Fibroblast of skin of left biceps (primary cell): ENCODE measurements at places on chromosomes 7 and 10.

GRCh38 chr10:89959433-89960110, 258.2 kb downstream of the KIF20B start:
- no peak for DNase-seq

GRCh38 chr7:129091484-129092002, 36.6 kb upstream of the TNPO3 start:
- peak; percentile 6 for DNase-seq

- no peak for DNase-seq
These were observed 93.1 kb downstream of the STRA8 start for GRCh38 chr7:135326636-135327280.

- no peak for DNase-seq
These were observed 20.8 kb downstream of the LAMB4 start for GRCh38 chr7:108109221-108109908.

- DNase-seq, result no peak
These were observed 23.7 kb downstream of the PARP12 start for GRCh38 chr7:140039066-140039465.

DNA sequence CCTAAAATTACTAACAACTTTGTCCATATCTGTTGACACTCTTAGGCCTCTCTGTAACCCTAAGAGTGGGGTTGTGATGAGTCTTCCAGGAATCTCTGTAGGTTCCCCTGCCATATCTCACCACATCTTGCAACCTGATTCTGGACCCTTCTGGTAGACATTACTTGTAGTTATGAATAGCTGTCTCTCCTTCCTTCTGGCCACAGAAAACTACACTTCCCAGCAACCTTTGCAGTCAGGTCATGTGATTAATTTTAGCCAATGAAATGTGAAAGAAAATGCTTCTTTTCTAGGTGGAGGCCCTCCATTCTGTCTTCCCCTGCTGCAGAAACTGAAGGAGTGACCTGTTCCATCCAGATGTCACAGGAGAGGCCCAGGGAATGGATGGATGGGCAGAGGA, 147.6 kb upstream of the AOAH start:
- no peak for DNase-seq

GRCh38 chr7:155276800-155277375, 20.8 kb upstream of the INSIG1 start:
- DNase-seq, result no peak

DNA sequence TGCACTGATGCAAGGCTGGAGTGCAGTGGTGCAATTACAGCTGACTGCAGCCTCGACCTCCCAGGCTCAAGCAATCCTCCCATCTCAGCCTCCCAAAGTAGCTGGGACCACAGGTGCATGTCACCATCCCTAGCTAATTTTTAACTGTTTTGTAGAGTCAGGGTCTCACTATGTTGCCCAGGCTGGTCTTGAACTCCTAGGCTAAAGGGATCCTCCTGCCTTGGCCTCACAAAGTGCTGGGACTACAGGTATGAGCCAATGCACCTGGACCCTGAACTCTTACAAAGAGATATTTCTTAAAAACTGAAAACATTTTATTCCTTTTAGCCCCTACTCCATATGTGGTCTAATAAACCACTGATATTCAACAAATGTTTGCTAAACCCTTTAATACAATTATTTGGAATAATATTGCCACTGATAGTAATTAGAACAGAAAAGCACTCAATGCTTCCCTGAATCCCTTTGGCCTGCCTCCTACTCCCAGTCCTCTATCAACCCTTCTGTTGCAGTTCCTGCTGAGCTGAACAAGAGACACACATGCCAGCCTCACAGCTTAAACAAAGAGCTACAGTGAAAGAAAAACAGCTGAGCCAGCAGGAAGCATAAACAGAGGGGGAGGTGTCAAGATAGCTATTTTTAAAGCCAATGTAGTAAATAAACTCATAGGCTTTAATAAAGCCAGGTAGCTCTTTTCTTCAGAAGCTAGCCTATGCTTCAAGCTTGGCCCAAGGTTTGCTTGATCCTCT, 7.0 kb upstream of the GNAI1 start:
- DNase-seq, result no peak

- no peak for DNase-seq
These were observed 187.7 kb upstream of the CNTNAP2 start for GRCh38 chr7:145928937-145929336.

- DNase-seq, result no peak
These were observed 24.5 kb downstream of the CNPY1 start for GRCh38 chr7:155521743-155522398.

DNA sequence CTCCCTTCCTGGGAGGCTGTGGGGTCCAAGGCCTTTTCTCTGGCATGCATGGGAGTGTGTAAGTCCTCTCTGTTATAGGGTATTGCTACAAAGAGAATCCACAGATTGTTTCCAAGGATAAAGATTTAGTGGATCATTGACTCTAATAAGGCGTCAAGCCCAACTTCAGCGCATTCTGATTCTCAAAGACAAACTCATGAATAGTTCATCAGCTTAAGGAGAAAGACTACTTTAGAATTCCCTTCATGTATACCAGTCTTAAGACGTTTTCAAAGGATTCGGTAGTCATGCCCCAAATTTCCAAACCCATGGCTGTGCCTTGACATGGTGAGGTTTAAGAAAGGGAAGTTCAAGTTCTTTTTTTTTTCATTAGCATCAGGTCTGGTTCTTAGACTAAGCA, 46.6 kb upstream of the ABLIM1 start:
- DNase-seq, result no peak

DNA sequence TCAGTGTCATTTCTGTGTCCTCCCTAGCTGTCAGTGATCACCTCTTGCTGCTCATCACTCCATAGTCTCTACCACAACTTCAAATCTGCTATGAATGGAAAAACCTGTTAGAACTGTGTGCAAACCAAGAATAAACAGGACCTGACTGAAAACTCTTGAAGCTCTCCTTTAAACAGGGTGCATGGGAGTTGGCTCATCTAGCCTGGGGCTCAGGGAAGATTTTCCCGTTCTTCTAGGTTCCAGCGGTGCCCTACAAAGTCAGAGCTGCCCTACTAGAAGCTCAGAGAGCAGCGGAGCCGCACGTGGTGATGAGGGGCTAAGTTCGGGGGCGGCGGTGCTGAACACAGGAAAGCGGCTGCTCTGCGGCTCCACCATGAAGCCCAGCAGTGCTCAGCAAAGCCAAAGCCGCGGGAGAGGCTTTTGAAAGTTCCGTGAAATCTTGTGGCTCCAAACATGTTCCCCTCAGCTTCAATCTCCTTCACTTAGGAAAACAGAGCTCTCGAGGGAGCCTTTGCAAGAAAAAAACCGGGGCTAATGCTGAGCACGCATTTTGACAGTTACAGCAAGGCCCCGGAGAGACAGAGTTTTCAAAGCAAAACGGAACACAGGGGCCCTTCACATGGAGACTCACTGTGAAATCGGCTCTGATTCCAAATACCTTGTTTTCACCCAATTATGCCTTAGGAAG, 30.5 kb downstream of the RGS10 start:
- DNase-seq, result no peak

GRCh38 chr7:75629044-75629443, 109.7 kb downstream of the HIP1 start:
- no peak for DNase-seq

DNA sequence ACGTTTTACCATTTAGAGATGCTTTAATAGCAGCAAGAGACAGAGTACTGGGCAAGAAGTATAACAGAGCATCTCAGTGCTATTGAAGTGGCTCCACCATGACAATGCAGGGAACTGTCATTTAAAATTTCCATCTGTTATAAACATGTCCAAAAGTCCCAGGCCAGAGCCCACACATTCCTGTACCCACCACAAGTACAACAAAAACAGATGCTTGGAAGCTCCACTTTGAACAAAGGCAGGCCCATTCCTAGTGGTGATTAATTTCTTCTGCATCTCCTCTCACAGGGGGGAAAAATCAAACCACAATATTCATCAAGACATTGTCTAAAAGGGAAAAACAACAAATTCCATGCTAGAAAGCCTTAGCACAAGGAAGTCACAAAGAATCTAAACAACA, 627.9 kb downstream of the PARD3 start:
- DNase-seq, result peak; percentile 68

DNA sequence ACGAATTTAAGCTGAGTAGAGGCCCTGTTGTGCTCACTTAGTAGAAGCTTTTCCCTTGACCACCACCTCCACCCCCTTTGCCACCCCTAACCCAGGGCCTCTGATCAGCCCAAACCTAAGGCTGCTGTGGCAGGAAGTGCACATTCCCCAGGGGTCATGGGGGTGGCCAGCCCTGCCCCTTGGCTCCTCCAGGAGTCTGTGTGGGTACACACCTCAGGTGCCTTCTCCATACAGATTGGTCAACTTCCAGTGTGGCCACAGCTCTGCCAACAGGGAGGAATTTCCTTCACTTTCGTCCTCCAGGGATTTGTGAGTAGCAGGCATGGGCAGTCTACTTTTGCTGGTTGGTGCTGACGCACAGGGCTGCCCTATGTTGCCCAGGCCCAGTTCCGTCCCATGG, 249.9 kb upstream of the ZNF32 start:
- DNase-seq, result no peak

GRCh38 chr7:126699707-126700106, 553.0 kb downstream of the GRM8 start:
- DNase-seq, result no peak

- DNase-seq, result no peak
These were observed 21.5 kb downstream of the GPRIN2 start for GRCh38 chr10:46534828-46535524.

- DNase-seq, result no peak
These were observed 156.0 kb downstream of the EGFR start for GRCh38 chr7:55174856-55175255.

GRCh38 chr10:29250066-29250465, 38.8 kb upstream of the LYZL1 start:
- no peak for DNase-seq

DNA sequence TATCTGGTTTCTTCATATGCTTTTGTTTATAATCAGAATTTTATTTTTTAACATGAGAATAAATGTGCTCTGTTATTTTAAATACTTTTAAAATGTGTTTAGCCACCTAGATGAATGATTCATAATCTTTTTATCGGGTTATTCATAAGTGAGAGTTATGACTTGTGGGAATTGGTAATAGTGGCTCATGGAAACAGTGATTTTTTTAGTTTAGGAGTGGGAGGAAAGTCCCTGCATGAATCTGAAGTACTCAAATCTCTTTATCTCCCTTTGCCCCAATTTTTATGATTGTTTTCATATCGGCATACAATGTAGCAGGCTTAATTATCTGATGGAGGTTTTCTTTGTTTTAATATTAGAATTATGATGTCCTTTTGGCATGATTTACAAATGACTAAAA, 42.9 kb downstream of the TAX1BP1 start:
- DNase-seq, result no peak

DNA sequence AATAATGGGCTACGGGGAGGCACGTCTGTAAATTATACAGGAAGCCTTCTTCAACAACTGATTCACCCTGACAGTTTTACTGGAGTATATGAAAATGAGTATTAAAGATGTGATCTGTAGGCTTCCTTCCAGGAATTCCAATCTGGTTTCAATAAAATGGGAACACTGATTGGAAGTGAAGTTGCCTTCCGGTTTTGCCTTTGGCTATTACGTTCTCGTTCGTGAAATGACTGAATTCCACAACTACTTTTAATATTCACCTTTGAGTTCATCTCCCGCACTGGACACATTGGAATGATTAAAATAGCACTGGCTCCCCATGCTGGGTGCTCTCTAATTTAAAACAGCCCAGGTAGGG, 350.1 kb upstream of the MKI67 start:
- DNase-seq, result no peak

DNA sequence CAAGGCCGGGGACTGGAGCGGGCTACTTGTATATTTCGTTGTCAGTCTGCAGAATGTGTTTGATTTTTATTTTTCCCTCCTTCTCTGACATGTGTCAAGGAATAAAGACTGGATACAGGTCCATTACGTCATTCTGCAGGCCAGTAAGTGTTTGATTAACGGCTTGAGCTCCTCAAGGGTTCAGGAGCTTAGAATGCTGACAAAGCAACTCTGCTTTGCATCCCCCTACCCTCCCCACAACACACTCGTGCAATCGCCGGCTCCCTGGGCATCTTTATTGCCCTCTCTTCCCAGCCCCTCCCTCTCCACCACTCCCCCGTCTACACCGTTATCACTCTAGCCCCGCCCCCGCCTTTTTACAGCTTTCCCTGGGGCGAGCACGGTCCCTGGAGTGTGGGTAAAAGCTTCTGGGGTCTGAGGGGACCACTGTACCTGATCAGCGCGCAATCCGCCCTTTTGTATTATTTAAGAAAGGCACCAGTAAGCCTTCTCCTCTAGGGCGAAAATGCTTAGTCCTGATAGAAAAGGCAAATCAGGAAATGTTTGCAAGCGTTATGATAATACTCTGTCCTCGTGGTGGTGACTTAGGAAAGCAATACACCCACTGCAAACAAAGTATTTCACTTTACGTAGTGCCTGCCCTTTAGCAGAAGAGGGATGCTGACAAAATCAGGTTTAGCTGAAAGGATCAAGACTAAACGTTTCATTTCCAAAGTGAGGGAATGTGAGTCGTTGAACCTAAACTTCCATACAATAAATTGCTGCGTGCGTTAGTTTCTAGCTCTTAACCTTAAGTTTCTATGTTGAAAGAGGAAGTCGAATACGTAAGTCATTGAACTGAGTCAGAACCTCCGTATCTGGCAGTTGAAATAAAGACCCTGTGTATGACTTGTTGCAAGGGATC, 1.4 kb upstream of the CREB5 start:
- DNase-seq, result no peak

DNA sequence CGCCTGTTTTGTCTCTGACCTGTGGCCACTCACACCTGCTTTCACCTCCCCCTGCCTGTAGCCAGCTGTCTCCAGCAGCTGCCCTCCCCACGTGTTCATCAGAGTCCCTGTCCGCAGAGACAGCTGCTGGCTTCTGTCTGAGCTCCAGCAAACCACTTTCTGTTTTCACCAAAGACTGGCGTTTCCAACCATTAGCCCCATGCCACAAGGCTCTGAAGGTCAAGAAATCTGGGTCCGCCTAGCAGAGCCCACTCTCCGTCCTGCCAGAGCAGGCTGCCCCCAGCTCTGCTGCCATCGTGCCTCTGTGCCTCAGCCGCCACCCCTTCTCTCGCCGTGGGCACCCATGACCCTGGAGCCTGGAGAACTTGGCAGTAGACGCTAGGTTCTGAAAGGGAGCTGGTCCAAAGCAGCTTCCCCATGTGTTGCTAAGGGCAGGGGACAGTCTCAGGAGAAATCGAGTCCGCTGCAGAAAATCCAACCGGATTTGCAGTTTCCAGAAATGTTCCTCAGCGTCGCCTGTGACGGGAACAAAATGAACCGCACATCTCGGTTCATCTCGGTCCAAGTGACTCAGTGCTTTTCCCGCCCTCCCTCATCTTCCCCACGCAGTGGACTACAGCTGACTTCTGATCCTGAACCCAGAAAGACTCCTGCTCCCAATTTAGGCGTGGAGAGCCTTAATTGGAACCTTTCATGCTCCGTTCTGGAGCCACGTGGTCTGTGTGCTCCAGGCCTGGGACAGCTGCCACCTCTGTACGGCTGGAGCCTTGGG, 28.0 kb downstream of the TMEM120A start:
- no peak for DNase-seq

DNA sequence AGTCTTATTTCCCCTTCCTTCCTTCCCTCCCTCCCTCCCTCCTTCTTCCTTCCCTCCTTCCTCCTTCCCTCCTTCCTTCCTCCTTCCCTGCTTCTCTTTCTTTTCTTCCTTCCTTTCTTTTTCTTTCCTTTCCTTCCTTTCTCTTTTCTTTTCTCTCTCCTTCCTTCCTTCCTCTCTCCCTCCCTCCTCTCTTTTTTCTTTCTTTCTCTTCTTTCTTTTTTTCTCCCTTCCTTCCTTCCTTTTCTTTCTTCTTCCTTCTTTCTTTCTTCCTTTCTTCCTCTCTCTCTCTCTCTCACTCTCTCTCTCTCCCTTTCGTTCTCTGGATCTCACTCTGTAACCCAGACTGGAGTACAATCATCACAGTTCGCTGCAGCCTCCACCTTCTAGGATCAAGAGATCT, 6.2 kb downstream of the TMEM130 start:
- DNase-seq, result no peak

- DNase-seq, result no peak
These were observed 262.0 kb downstream of the ADRA2A start for GRCh38 chr10:111338805-111339204.
